ENCODE measurements at places on chromosomes 2 and 18. TPM values are rescaled to one million over a fixed set of nuclear protein-coding genes. Genes with fewer than 3 reads are reported as not detected.

Gene PJVK
- total RNA-seq, result 2.2 TPM

Gene PRKAG3
- total RNA-seq, result not detected

GRCh38 chr2:76546207-76546606, 835.5 kb upstream of the GCFC2 start:
- no peak overlapping the region for H3K4me3 ChIP-seq
- H3K27me3 ChIP-seq, result no peaks in the 10 kb centered on the region
- no peak for DNase-seq
- H3K36me3 ChIP-seq, result no peaks in the 10 kb centered on the region
- no peak overlapping the region for H3K27ac ChIP-seq

Gene SUCLG1
- 73.4 TPM for total RNA-seq

Gene PTPRN
- not detected for total RNA-seq

- H3K36me3 ChIP-seq, result no peaks in the 10 kb centered on the region
- peaks cover 5% of the 10 kb centered on the region for H3K4me1 ChIP-seq
- no peak overlapping the region for H3K27ac ChIP-seq
Measured at GRCh38 chr18:9969247-9969646, 55.4 kb downstream of the VAPA start.

DNA sequence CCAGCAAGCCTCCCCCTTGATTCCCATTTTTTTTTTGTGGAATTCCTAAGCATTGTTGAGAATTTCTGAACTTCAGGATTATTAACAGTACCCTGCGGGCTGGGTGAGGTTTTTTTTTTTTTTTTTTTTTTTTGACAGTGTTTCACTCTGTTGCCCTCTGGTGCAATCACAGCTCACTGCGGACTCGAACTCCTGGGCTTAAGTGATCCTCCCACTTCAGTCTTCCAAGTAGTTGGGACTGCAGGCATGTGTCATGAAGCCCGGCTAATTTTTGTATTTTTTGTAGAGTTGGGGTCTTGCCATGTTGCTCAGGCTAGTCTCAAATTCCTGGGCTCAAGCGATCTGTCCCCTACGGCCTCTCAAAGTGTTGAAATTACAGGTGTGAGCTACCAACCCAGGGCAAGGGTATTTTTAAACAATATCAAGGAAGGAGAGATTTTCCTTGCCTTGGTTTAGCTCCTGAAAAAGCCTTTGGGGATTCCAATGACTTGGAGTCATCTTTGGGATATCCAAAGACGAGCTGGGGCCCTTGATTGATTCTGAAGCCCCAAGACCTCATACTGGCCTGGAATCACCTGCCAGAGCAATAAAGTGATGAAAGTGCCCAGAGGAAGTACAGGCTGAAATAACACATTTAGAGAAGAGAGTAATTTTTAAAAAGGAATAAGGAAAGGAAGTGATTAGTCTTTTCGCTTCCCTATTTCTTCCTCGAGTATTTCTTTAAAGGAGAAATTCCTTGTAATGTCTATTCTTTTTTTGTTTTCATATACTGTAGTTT, 240.2 kb downstream of the TGIF1 start:
- DNase-seq, result no peak
- H3K27ac ChIP-seq, result no peak overlapping the region
- peaks cover 2% of the 10 kb centered on the region for H3K27me3 ChIP-seq
- peaks cover 2% of the 10 kb centered on the region for H3K4me1 ChIP-seq
- H3K36me3 ChIP-seq, result no peaks in the 10 kb centered on the region

DNA sequence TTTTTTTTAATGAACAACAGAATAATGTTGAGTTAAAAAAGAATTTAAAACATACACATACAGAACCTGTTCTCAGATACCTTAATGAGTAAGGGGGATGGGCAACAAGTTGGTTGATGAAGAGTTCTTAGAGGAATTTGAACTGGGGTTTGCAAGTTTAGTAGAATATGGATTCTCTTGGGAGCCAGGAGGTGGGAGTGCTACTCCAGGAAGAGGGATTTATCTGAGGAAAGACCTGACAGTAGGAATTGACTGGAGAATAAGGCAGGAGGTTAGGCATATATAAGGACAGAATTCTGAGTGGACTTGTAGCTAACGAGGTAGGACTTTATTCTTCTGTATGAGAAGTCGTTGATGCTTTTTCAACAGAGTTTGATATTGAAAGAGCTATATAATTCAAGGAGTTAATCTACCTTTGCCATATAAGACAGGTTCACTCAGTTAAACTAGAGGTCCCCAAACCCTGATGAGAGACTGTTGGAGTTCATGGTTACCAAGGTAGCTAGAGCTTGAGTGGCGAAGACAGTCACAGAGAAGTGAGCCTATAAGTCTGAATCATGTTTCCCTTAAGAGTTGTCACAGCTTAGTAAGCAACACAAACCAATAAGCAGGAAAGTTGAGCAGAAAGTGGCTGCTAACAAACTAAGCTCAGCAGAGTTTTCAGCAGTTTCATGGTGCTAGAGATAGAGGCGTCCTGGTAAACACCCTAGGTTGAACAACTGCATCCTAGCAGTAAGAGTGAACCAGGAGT, 88.2 kb downstream of the NCOA1 start:
- peaks cover 37% of the 10 kb centered on the region for H3K4me1 ChIP-seq
- H3K36me3 ChIP-seq, result peaks cover 8% of the 10 kb centered on the region
- H3K4me3 ChIP-seq, result no peak overlapping the region
- no peaks in the 10 kb centered on the region for H3K27me3 ChIP-seq
- H3K27ac ChIP-seq, result no peak overlapping the region
- DNase-seq, result no peak

DNA sequence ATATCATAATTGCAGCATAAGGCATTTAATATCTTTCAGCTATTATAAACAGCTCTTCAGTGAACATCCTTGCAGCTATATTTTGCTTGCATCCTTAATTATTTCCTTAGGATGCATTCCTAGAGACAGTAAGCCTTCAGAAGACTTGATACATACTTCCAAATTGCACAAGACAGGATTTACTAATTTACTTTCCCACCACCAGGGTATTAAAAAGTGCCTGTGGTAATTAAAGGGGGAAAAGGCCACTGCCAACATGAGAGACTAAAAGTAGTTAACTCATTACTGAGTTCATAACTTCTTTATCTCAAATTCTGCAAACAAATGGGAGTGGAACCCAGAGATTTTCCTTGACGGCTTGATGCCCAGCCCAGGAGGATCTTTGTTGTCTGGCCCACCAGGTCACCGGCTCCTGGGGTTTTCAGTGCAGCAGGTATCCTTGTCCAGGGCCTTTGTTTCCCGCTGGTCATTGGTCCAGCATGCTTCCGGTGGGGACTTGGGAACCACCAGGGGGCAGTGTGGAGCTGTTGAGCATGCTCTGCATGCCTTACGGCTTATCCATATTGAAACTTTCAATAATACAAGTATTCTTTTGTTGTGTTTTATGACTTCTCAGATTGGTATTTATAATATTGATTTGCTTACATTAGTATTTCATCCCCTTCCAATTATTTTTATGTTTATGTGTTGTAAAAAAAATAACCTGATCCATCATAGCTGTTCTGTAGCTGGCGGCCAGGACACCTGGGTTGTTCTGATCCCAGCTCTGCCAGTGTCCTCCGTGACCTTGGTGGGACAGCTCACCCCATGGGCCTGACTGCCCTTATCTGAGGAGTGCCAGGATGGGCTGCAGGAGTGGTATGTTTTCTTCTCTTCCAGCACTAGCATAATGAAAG, 61.4 kb downstream of the TGOLN2 start:
- peak; percentile 74 for DNase-seq
- H3K36me3 ChIP-seq, result no peaks in the 10 kb centered on the region
- no peak overlapping the region for H3K4me3 ChIP-seq

DNA sequence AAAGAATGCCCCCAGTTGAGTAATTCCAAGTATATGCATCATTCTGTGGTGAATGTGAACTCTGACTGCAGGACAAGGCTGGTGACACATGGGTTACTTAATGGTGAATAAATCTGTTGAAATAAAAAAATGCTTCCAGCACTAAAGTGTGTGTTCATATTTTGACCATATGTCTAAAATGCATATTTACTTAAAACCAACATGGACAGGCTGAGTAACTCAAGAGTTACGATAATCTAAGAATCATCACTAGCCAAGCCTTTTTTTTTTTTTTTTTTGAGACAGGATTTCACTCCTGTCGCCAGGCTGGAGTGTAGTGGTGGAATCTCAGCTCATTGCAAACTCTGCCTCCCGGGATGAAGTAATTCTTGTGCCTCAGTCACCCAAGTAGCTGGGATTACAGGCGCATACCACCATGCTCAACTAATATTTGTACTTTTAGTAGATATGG, 47.1 kb upstream of the CCBE1 start:
- H3K27ac ChIP-seq, result no peak overlapping the region
- H3K4me3 ChIP-seq, result no peak overlapping the region
- DNase-seq, result no peak
- no peaks in the 10 kb centered on the region for H3K4me1 ChIP-seq
- no peaks in the 10 kb centered on the region for H3K36me3 ChIP-seq

GRCh38 chr18:39604836-39605235, 2039.2 kb upstream of the CELF4 start:
- no peak for DNase-seq
- H3K4me1 ChIP-seq, result no peaks in the 10 kb centered on the region
- no peaks in the 10 kb centered on the region for H3K27me3 ChIP-seq
- H3K4me3 ChIP-seq, result no peak overlapping the region
- H3K27ac ChIP-seq, result no peak overlapping the region

DNA sequence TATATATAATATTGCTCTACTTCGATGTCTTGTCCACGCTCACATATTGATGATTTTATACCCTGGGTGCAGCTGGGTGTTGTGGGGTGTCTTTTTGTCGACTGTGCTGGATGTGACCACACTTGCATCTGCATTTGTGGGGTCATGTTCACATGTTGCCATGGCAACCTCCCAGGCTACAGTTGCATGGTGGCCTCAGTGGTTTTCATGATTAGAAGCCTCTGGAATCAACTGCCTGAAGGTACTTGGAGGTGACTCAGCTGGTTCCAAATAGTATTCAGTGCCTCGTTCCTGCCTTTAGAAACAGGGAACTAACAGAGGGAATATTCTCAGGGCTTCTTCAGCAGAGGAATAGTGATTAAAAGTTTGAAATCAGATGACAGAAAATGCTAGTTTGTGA, 166.3 kb upstream of the NYAP2 start:
- H3K27me3 ChIP-seq, result peaks cover 1% of the 10 kb centered on the region
- no peak for DNase-seq
- no peaks in the 10 kb centered on the region for H3K4me1 ChIP-seq
- H3K4me3 ChIP-seq, result no peak overlapping the region
- no peaks in the 10 kb centered on the region for H3K36me3 ChIP-seq

Gene HK2
- 27.8 TPM for total RNA-seq

GRCh38 chr2:144454466-144455287, 65.2 kb downstream of the ZEB2 start:
- peaks cover 15% of the 10 kb centered on the region for H3K4me1 ChIP-seq
- H3K4me3 ChIP-seq, result no peak overlapping the region
- DNase-seq, result no peak
- H3K27ac ChIP-seq, result no peak overlapping the region
- no peaks in the 10 kb centered on the region for H3K36me3 ChIP-seq

- H3K27ac ChIP-seq, result no peak overlapping the region
- no peak for DNase-seq
- H3K4me3 ChIP-seq, result no peak overlapping the region
- H3K36me3 ChIP-seq, result no peaks in the 10 kb centered on the region
Measured at GRCh38 chr18:5142859-5143258, 54.2 kb downstream of the AKAIN1 start.

Gene SAG
- total RNA-seq, result not detected

Gene CNGA3
- total RNA-seq, result not detected

GRCh38 chr2:43210467-43211303, 15.7 kb downstream of the ZFP36L2 start:
- peak; percentile 46 for DNase-seq
- H3K27me3 ChIP-seq, result no peaks in the 10 kb centered on the region

DNA sequence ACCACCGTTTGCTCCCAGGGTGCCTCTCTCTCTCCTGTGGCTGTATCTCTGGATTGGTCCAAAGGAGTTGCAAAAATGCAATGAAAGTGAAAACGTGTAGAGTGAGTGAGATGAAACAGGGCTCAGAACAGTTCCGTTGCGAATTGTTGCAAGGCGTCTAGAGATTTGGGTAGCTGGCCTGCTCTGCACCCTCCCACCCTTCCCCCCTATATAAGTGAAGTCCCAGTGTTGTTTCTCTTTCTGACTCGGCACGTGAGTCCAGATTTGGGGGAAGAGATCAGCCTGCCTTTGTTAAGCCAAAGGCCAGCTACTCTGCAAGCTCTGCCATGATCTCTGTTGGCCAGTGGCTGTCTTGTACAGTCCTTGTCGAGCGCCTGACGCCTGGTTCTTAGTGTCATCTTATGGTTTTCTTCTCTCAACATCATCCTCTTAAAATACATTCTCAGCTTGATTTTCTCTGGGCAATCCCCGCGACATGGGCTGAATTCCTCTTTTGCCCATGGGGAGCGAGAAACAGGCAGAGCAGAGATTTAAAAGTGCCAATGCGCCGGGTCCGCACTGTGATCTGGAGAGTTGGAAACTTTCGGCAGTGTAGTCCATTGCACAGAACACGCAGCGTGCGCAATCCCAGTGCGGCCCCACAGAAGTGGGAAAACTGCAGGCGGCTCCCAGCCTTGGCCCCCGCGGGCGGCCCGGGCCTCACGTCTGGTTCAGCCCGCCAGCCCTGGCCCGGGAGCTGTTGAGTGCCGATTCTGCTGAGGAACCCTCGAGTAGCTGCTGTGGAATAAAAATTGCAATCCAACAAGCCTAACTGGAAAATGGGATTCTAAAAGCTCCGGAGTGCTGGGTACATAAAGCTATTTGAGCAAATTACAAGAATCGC, 9.3 kb downstream of the MEIS1 start:
- H3K4me1 ChIP-seq, result peaks cover 3% of the 10 kb centered on the region
- H3K4me3 ChIP-seq, result no peak overlapping the region
- no peak overlapping the region for H3K27ac ChIP-seq
- H3K27me3 ChIP-seq, result peaks cover 69% of the 10 kb centered on the region

DNA sequence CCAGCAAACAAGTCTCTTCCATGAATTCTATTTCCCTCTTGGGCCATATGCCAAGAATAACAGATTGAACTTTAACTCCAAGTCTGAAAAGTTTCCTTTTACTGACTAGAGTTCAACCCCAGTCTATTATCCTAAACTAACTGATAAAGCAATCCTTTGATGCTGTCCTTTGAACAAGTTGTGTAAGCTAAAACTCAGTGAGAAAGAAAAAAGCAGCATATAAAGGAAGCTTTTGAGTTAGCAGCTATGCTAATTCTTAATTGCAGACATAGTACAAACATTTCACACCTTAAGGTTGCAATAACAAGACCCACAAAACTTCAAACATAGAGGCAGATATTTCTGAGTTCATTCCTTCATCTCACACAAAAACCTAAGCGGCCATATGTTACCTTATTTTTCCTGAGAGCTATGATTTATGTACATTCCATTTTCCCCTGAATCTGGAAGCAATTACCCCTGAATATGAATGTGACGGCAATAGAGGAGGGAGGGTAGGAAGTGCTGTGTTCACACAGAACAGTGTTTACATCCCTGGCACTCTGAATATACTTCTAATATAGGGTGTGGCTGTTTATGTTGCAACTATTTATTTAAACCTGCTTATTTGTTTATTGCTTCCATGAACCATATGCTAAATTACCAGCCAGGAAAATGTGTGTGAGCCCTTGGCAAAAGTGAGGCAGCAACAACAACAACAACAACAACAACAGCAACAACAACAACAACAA, 180.6 kb downstream of the IRS1 start:
- peaks cover 7% of the 10 kb centered on the region for H3K27me3 ChIP-seq
- no peak overlapping the region for H3K4me3 ChIP-seq
- H3K36me3 ChIP-seq, result no peaks in the 10 kb centered on the region
- DNase-seq, result no peak
- H3K4me1 ChIP-seq, result no peaks in the 10 kb centered on the region

Gene IL1RN
- 0.48 TPM for total RNA-seq

All from activated CD4-positive, alpha-beta T cell treated with anti-CD3 and anti-CD28 coated beads, Interleukin-2, amount 10 ng/mL, durations not matched to agents 7 days and 5 days (primary cell).